ENCODE measurements at places on chromosomes 3 and 15. TPM values are rescaled to one million over a fixed set of nuclear protein-coding genes. Genes with fewer than 3 reads are reported as not detected.
A peak's percentile ranks its signal among the peaks of the same experiment; 100 is the strongest.

- no peak for DNase-seq
These were observed 18.6 kb downstream of the UROC1 start for GRCh38 chr3:126498929-126499328.

Gene EIF4A2
- 539 TPM for polyA plus RNA-seq

GRCh38 chr15:58154769-58155168 is 16.6 kb downstream of the AQP9 start:
- DNase-seq: no peak

DNA sequence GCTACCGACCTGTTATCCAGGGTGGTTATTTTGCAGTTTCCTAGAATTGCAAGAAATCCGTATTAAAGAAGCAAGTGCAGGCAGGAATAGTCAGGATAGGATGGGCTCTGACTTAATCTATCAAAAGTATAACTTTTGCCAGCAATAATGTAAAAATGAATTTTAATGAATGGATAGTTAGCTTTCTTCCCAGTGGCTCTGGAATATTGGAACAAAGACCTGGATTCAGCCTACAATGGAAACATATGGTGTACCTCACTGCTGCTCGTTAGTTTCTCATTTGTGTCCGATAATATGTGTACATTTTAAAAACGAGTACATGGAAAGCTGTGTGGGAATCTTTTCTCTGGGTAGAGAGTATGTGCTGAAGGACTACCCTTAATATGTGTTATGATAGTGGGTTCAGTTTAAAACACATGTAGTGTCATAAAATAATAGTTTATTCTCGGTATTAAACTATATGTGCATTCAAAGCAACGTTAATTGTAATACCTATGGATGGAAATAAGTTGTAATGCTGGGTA is 805 bp downstream of the SERPINI1 start:
- DNase-seq: peak; percentile 3

DNA sequence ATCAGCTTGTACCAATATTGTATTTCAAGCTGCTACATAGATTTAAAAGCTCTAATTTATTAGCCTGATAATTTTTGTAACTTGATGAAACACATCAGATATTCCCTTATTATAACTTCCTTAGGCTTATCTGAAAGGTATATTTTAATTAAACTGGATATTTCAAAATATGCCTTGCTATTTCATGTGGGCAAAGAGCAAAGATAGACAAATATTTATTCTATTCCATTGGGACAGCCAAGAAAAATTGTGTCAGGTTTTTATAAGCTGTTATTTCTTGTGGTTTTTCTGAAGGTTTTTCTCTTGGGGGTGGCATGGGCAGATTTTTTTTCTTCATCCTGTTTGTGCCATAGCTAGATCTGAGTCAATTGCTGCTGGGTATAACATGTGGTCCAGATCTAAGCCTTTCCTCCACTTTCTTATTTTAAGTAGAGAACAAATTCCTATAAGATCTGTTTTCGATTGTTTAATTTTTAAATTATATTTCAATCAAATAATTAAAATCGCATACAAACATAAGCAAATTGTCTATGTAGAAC is 249.5 kb downstream of the NAALADL2 start:
- DNase-seq: no peak

GRCh38 chr15:65333148-65333820 is 28.8 kb downstream of the RNU5B-1 start:
- no peak for DNase-seq

Gene TM4SF4
- not detected for polyA plus RNA-seq

Gene MTHFS
- 22.0 TPM for polyA plus RNA-seq

- DNase-seq: no peak
These were observed 13.8 kb downstream of the FSD2 start for GRCh38 chr15:82792068-82792467.

Gene PLSCR4
- 24.7 TPM for polyA plus RNA-seq

Gene FAM81A
- polyA plus RNA-seq: 1.6 TPM

DNA sequence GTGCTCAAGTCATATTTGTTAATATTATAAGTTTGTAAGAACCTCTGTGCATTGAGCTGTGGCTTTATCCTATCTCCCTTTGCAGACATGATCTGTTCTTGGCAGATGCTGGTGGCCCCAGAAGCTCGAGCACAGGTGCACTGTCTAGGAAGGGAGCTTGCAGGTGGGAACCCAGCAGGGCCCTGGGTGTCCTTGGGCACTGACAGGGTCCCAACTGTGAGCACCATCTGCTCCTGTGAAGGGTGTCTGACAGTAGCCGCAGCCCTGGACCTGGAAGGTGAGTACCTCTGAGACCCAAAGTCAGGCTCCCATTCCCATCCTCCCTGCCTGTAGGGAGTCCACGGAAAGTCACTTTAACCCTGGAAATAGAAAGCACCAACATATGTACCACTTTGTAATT is 2.4 kb upstream of the REC114 start:
- DNase-seq: no peak

Gene CLDN18
- polyA plus RNA-seq: 0.57 TPM

DNA sequence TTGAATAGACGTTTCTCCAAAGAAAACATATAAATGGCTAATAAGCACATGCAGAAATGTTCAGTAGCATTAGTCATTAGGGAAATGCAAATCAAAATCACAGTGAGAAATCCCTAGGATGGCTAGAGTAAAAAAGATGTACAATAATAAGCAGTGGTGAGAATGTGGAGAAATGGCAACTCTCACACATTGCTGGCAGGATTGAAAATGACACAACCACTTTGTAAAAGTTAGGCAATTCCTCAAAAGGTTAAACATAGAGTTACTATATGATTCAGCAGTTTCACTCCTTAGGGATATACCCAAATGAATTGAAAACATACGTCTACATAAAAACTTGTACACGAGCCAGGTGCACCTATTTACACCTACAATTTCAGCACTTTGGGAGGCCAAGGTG is 108.7 kb downstream of the ITPR1 start:
- no peak for DNase-seq

GRCh38 chr3:100581650-100582049 is 27.8 kb upstream of the ADGRG7 start:
- no peak for DNase-seq

- DNase-seq: no peak
These were observed 14.8 kb upstream of the INSYN1 start for GRCh38 chr15:73767806-73768501.

GRCh38 chr3:171099911-171100310 is 73.4 kb upstream of the SLC2A2 start:
- no peak for DNase-seq

DNA sequence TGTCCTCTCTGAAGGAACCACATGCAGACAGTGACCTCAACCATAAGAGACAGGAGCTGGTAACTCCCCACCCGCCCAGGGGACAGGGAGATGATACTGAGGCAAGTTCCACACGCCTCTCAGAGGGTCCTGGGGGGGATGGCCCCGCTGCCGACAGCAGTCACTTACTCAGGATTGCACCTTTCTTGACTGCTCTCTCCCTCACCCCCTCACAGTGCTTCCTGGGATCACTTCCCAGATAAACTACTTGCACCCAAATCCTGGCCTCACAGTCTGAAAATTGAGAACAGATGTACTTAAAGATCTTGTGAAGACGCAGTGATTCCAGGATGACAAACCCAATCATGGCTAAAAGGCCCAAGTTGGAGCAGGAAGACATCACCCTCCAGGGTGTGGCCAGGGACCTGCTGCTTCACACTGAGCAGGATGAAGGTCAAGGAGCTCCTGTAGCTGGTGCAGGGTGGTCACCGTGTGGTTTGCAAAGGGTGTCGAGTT is 207.6 kb downstream of the ADAMTS17 start:
- DNase-seq: peak; percentile 83

DNA sequence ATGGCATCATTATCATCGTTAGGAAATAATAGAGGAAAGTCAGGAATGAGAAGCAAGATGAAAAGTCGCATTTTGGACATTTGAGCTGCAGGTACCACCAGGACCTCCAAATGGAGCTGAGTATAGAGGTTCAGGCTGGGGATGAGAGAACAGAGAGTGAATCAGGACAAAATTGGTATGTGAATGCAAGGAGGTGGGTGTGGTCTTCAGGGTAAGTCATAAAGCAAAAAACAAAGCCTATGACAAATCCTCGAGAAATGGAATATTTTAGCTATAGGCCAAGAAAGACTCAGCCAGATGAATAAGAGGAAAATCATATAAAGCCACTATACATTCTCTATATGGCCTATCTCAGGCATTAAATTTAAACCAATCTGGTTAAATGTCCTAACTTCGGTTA is 841.3 kb downstream of the ROBO1 start:
- DNase-seq: no peak

DNA sequence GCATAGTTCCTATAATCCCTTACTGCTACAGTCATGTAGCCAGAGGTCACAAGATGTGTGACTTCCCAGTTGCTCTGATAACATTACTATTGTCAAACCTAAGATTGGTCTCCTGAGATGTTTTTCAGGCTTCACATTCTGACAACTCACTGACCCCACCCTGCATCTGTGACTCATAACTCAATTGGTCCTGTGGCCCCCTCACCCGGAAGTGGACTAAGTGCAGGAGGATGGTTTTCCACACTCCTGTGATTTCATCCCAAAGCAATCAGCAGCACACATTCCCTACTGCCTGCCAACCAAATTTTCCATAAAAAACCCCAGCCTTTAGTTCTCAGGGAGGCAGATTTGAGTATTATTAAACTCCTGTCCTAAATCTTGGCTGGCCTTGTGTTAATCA is 564.9 kb upstream of the ZNF385D start:
- peak; percentile 47 for DNase-seq

Gene ERC2
- 1.6 TPM for polyA plus RNA-seq

- no peak for DNase-seq
These were observed 20.8 kb downstream of the DPH3 start for GRCh38 chr3:16243706-16244490.
